HS-27A (cell line): ENCODE measurements at places on chromosomes 12 and 14.

DNA sequence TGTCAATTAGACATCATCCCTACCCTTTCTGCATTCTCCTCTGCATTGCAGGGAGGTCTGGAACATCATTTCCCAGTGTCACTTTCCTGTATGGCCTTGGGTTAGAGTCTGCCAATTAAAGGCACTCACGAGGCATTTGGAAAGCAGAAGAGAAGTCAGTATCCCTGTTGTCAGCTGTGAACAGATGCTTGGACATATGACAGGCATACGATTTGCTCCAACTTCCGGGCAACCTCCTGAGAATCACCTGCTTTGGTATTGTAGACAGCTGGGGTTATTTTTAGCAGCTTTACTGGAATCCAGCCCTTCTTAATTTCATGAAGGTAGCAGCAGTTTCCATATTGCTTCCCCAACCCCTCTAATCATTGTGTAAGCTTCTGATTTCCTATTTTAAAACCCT lies 88.7 kb upstream of the DHRS4 start:
- no peak for DNase-seq

- no peak for DNase-seq
Measured at GRCh38 chr12:50100561-50100960, 3.2 kb upstream of the GPD1 start.

DNA sequence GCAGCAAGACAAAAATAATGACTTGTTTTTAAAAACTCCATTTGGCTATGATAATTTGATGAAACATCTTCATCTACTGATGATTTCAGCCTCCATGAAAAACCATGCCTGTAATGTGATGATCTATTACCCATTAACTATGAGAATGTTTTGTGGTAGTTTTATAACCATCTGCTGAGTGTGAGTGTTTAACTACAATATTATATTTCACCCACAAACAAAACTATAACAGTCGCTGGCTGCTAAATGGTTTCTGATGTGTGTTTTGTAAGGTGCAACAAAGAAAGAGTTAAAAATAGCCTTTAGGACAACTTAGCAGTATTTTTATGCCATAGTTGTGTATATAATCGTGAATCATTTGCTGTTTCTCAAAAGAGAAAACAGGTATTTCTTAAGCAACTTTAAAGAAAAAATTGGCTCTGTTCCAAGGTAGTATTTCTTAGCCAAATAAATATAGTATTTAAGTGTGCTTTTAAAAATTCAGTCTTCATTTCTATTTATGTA lies 4.9 kb downstream of the PTHLH start:
- DNase-seq, result no peak

DNA sequence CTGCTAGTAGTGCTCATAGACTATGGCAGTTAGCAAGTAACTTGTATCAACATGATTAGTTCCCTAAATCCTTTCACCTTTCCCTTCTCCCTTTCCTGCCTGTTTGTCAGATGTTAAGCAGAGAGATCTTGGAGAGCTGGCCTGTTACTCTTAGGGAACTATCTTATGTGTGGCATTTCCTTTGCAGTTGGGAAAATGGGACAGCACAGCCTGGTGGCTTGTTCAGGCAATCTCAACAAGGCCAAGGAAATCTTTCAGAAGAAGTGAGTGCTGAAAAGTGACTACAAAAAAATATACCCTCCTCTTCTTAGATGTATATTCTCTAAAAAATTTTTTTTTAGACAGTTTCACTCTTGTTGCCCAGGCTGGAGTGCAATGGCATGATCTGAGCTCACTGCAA lies 7.4 kb downstream of the PARP2 start:
- no peak for DNase-seq

GRCh38 chr12:119710965-119711551 lies 43.1 kb downstream of the PRKAB1 start:
- DNase-seq, result no peak

- no peak for DNase-seq
Measured at GRCh38 chr12:54879579-54879978, 25.3 kb downstream of the MUCL1 start.

DNA sequence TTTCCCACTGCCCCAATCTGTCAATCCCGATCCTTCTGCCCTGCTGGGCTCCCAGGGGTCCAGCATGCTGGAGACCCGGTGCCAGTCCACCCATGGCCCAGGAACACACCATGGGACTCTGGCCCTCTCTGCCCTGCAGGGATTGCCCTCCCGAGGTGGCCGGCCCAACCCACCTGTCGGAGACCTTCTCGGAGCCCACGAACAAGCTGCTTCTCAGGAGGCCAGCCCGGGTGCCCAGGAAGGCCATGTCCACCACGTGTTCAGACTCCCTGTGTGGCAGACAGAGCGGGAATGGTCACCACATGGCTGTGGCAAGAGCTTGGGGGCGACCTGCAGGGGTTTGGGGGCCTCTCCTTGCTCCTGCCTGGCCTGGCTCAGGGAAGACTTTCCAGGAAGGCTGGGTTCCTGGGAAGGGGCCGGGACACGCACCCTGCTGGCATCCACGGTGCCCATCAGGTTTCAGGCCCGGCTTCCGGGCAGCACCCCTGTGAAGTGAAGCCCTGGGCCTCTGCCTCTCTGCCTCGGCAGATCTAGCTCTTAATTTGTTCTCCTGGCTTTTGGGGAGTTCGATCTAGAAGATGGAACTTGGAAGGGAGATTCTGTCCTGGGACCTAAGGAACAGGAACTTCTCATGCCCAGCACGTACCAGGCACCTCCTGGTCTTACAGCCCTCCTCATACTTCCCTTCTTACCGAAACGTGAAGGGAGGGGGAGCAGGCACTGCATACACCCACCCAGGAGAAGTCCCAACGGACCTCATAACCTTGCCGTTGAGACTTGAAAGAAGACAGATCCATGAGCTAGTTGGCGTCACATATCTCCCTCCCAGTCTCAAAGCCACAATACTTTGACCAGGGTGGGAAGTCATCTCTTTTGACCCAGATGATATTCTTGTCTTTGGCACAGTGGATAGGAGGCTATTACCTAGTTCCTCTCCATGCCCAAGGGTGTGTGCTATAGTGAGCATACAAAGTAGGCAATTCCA lies 26.3 kb downstream of the LRTM2 start:
- no peak for DNase-seq

DNA sequence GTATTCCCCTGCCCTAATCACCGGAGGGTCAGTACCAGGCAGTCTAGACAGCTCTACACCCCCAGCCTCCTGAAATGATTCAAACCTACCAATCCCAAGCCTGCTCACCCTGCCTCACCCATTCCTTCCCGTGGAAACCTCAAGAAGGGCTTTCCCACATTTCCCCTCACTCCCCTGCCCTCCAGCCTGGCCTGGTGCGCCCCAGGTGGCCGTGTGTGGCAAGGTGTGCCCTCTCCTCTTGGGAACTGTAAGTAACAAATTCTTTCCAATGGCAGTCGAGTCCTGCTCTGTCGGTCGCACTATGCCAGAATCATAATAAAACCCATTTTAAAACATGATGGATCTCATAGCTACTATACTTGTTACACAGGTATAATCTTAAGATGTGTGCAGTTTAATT lies 13.9 kb upstream of the DEGS2 start:
- no peak for DNase-seq

DNA sequence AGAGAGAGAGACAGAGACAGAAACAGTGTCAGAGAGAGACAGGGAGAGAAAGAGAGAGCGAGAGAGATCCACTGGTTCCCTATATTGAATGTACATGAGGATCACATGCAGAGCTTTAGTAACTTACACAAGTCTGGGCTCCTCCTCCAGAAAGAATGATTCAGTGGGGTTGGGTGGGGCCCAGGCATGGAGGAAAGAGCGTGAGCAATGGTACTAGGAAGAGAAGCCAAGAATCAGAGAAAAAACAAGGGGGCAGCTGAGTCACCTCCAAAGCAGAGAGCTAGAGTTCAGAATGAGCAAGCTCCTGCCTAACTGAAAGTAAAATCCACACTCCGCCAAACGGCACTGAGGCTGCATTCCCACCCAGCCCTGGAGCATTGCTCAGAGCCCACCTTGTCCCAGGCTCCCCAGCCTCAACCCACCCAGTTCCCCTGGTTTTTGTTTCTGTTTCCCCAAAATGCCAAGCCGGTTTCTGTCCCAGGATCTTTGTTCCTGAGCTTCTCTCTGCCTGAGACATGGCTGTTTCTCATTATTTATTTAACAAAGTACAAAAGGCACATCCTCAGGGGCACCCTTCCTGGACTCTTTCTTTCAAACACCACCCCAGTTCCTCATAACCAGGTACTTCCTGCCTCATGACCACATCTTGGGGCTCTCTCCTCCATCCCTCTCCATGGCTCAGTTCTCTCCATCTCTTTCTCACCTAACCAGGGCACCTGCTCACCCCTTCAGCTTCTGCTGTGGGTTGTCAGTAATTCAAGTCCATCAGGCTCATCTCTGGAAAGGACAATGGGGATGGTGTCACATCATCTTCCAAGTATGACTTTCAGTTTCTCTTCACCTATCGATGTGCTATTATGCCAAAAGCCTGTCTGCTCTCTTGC lies 670.3 kb upstream of the TBX3 start:
- DNase-seq, result no peak

- DNase-seq, result no peak
Measured at GRCh38 chr12:67624355-67624754, 24.2 kb upstream of the DYRK2 start.
